ENCODE measurements at places on chromosomes 11 and 22.

GRCh38 chr11:116541460-116541859 is 231.3 kb downstream of the BUD13 start:
- DNase-seq, result no peak

GRCh38 chr11:100963375-100963774 is 166.2 kb downstream of the PGR start:
- no peak for DNase-seq

- no peak for DNase-seq
Observed at GRCh38 chr11:108224911-108225786, 2.3 kb downstream of the ATM start.

DNA sequence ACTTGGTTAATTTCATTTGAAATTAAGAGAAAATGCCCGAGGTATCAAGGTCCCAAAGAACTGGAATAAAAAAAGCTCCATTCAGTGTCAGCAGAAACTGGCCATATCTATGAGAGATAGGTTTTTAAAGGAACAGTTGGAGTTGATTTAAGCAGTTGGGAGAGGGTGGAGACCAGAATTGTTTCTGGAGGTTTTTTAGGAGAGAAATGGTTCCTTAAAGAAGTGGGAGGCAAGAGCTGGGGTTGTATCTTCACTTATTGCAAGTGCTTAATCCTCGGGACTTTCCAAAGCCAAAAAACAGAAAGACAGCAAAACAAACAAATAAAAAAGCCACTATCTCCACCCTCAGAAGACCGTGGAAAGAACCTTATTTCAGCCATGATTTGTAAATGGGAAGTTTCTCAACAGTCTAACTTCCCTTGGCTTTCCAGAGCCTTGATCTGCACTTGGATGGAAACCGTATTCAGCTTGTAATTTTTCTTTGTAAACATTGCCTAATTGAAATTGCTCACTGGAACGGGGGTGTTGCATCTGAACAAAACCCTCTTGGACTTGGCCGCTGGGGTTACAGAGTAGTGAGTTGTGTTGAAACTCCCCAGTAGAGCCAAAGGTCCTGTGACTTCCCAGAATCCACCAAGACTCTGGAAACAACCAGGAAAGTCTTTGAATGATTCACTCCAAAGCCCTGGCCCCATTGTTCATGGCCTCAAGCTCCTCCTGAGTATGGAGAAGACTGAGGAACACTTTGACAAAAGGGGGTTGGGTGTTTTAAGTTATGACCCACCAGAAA is 115.6 kb downstream of the SLC1A2 start:
- DNase-seq, result no peak

DNA sequence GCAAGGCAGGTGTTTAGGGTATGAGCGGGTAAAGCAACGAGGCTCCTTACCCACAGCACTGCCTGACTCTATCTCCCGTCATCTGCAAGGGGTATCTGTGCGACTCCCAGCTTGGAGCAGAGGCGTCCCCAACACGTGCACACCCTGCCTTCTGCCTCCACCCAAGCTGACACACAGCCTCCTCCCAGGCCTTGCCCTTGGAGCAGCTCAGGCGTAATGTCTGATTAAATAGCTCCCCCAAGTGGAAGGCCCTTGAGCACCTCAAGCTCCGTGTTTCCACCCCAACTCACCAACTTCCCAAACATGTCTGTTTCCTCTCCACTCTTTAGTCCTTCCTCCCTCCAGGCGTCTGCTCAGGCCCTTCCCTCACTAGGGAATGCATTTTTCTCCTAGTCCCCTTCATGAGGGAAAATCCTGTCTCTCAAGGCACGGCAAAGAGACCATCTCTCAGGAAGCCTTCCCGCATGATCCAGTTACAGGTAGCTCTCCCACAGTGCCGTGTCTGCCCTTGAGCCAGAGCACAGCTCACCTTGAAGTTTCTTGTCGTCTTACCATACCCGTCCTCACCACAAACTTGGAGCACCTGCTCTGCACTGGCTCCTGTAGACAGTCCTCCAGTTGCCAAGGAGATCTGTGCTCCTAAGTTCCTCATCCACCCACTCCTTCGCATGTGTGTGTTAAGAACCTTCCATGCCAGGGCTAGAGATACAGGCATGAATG is 15.8 kb downstream of the CYB5R2 start:
- no peak for DNase-seq

- DNase-seq, result no peak
Observed at GRCh38 chr11:46865340-46865739, 19.3 kb upstream of the CKAP5 start.

DNA sequence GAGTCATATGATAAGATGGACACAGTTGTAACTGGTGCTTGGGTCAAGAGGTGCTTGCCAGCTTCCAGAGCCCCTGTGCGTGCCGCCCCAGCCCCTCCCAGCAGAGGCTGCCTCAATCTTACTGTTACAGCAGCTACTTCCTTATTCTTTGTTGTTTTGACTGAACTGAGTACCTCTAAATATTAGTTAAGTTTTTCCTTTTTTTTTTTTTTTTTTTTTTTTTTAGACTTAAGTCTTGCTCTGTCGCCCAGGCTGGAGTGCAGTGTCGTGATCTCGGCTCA is 8.8 kb downstream of the ZBED4 start:
- no peak for DNase-seq

GRCh38 chr11:69439651-69440464 is 41.6 kb upstream of the LINC01488 start:
- DNase-seq, result no peak

- no peak for DNase-seq
Observed at GRCh38 chr11:45915446-45915845, 2.2 kb downstream of the PEX16 start.

GRCh38 chr11:10087186-10087922 is 206.7 kb downstream of the SBF2 start:
- no peak for DNase-seq

- DNase-seq, result no peak
Observed at GRCh38 chr11:108838102-108838791, 173.4 kb downstream of the DDX10 start.

- DNase-seq, result no peak
Observed at GRCh38 chr11:97354576-97354975, 964.8 kb downstream of the JRKL start.

DNA sequence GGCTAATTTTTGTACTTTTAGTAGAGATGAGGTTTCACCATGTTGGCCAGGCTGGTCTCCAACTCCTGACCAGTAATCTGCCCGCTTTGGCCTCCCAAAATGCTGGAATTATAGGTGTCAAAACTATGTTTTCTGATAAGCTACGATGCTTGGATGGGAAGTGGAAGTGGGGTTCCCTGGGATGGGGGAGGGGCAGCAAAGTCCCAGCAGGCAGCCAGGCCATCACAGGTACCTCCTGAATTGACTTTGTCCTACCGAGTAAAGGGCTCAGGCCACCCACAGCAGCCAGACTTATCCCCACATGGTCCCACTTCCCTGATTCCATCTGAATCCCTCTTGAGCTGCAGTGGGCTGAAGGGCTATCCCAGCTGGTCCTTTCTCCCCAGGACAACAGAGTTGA is 6.9 kb downstream of the FTH1 start:
- no peak for DNase-seq

- no peak for DNase-seq
Observed at GRCh38 chr11:39725081-39725480, 1734.4 kb downstream of the LRRC4C start.

DNA sequence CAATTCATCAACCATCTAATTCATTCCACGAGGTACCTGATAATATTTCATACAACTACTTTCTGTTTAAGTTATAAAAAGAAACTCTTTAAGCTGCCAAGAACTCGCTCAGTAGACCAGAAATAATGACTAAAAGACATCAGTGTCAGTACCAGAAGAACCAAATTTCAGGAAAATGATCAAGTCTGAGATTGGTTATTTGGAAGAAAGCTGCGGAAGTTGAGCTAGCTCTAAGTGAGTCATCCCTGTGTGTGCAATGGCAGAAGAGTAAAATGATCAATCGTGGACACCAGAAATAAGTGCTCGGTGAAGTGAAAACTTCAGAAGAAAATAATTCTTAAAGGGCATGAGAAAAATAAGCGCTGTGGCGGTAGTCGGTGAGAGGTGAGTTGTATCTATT is 933.2 kb upstream of the CHORDC1 start:
- no peak for DNase-seq

DNA sequence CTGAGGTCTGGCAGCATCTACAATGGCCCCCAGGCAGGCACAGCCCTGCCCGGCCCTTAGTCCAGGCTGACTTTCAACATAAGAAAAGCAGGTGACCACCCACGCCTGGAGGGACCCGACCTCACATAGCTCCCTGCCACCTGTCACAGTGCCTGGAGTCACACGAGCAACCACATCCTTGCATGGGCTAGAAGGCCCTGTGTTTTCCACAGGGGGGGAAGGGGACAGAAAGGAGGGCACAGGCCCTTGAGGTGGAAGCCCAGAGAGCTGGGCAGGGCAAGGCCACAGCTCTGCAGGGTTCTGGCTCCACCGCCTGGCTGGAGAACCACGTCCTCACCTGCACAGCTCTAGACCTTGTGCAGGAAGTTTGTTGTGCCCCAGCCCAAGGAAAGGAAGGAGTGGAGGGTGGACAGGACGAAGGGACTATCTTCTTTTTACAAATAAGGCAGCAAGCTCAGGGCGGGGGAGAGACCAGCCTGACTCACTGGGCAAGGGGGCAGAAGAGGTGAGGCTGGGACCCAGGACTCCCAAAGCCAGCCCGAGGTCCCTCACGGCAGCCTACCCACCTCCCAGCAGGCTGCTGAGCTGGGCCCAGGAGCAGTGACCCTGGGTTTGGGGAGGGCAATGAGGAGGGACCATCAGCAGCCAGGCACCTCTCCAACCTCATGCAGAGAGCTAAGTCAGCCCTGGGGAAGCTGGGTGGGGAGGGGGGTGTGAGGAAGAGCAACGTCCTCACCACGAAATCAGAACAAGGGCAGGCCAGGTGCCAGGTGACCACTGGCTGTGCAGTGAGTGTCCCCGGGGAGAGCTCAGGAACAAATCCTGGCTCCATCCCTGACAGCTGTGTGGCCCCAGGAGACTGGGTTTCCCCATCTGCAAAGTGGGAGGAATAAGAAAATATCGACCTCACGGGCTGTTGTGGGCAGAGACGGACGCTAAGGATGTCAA is 4.3 kb downstream of the C1QTNF6 start:
- no peak for DNase-seq

GRCh38 chr11:108592591-108593213 is 866 bp downstream of the EXPH5 start:
- no peak for DNase-seq

DNA sequence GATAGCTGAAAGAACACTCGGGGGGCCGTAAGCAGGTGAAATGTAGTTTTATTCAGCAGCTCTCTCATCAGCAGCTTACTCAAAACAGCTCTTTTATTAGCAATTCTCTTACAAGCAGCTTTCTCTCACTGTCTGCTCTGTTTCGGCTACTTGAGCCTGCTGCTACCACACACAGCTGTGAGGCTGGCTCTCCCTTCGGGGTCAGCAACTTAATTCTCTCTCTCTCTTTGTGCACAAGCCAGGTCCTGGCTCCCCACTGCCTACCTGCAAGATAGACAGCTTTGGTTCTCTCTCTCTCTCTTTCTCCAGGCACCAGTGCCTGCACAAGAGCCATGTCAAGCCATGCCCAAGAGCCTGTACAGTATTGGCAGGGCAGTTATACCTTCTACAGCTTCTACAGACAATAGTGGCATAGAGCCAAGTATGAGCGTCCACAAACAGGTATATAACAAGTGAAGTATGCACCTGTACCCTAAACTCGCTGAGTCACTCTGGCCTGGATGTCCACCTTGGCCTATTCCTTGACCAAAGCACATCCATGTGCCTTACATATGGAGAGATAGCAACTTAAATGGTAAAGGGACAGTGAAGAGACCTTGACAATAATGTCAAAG is 110.8 kb downstream of the MTNR1B start:
- DNase-seq, result no peak

GRCh38 chr11:124238512-124238911 is 2.4 kb upstream of the OR8G1 start:
- DNase-seq, result no peak

DNA sequence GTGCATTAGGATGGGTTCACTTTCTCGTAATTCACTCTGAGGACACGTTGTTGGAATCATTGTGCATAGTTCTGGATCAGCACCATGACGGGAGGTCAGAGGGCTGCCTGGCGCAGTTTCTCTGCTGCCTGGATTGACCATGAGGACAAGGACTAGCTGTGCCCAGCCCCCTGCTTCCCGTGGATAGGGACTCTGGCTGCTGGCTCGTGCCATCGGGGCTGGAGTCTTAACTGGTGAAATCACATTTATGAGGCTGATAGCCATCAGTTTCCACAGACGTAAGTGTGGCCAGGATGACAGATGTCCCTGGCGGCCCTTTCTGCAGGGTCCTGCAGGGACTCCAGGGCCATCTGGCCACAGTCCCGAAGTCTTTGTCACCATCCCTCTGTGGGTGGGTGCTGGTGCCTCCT is 24.1 kb upstream of the GRAMD4 start:
- no peak for DNase-seq

GRCh38 chr11:82714346-82715174 is 19.1 kb downstream of the FAM181B start:
- no peak for DNase-seq

- no peak for DNase-seq
Observed at GRCh38 chr22:46547179-46547882, 9.9 kb upstream of the CELSR1 start.

DNA sequence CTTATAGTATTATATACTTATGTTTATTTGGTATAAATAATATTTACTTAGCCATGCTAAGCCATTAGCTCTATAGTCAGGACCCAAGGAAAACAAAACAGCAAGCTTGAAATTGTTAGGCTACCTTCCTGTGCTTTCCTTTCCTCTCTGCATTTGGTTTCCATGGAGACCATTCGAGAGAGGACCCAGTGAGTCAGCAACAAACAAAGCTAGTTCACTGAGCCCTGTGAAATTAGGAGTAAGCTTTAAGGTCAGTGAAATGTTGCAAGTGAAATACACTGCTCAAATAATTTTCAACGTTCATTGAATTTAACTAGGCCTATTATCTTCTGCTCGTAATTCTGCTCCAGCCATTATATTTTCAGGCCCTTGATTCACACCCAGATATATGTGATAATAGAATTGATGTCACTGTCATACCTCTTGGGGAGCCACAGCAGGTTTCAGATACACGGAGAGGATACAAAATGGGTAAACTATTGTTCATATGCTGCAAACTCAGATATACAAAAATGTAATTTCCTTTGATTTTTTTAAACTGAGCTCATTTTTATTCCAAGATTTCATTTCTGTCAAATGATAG is 9.1 kb upstream of the OR10D3 start:
- no peak for DNase-seq

- no peak for DNase-seq
Observed at GRCh38 chr22:44493206-44493605, 4.8 kb downstream of the RTL6 start.

GRCh38 chr11:122098261-122098980 is 17.6 kb downstream of the BLID start:
- no peak for DNase-seq

DNA sequence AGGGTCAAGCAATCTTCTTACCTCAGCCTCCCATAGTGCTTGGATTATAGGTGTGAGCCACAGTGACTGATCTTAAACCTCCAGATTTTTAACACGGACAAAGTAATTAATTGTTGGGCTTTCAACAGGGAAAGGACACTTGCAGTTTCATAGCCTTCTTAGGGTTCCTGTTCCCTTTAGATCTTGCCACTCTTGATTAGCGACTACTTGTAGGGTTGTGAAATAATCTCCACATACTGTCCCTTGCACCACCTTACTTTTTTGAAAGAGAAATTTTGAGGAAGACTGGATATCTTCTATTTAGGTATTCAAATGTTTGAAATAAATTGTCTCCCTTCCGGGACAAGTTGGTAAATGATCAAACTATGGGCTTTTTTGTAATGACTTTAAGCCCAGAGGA is 7.6 kb downstream of the MS4A4E start:
- DNase-seq, result no peak

Data from activated CD8-positive, alpha-beta memory T cell treated with anti-CD3 and anti-CD28 coated beads for 48 hours (primary cell).